ENCODE measurements at places on chromosomes 11 and 22. TPM values are rescaled to one million over a fixed set of nuclear protein-coding genes. Genes with fewer than 3 reads are reported as not detected.

The HTR3B gene
- not detected for total RNA-seq

The IFITM1 gene
- total RNA-seq = 3.2 TPM

The BAIAP2L2 gene
- total RNA-seq = 4.9 TPM

The PYGM gene
- total RNA-seq = 0.51 TPM

The RFPL1 gene
- total RNA-seq = not detected

The HARBI1 gene
- 9.1 TPM for total RNA-seq

The MMP11 gene
- total RNA-seq = 11.3 TPM

The UBQLNL gene
- total RNA-seq = not detected

The SPDYC gene
- total RNA-seq = not detected

The NAALAD2 gene
- total RNA-seq = 142 TPM

The TBX1 gene
- total RNA-seq = 5.3 TPM

The C22orf31 gene
- total RNA-seq = not detected

The OR56A1 gene
- not detected for total RNA-seq

The C11orf42 gene
- not detected for total RNA-seq

The DGCR2 gene
- total RNA-seq = 65.6 TPM

The MRGPRF gene
- not detected for total RNA-seq

The PRG3 gene
- not detected for total RNA-seq

The CHST1 gene
- total RNA-seq = not detected

The IL17REL gene
- total RNA-seq = not detected

The IL18 gene
- total RNA-seq = 32.8 TPM

The CTSC gene
- total RNA-seq = 250 TPM

The BIRC3 gene
- total RNA-seq = 2.2 TPM

The OPCML gene
- total RNA-seq = not detected

The VPREB1 gene
- not detected for total RNA-seq

The OR2AG1 gene
- total RNA-seq = not detected

Measured in Caco-2 (cell line).